ENCODE measurements at places on chromosomes 13 and 19. TPM values are rescaled to one million over a fixed set of nuclear protein-coding genes. Genes with fewer than 3 reads are reported as not detected.

AMER2 gene
- total RNA-seq: not detected

DNA sequence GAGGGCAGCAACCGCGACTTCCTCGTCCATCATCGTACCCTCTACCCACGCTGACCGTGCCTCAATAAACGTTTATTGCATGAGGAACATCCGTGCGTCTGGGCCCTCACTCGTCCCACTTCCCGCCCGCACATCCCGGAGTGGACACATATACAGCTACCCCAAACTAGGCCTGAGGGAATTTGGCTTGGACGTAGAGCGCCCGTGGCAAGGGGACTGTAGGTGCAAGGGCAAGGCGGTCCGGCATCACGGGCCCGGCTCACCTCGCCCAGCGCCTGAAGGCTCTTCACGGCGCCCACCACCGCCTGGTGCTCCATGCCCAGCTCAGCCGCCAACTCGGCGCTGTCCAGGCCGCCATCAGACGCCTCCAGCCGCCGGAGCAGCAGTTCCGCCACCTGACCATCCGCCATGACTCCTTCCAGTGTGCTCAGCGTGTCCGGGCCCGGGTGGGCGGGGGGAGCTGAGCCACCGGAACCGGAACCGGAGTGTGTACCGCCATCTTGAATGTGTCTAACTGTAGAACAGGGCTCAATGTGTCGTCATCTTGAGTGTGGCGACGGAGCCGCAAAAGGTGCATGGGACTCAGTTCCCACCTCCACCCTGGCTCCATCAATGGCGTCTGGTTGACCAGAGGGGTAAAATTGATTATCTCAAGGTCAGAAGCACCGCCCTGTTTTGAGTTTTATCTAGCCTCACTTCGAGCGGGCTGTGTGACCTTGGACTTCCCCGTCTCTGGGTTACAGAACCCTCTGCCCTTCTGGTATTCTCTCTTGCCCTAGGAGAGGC, at the start of gene FARSA:
FARSA (minus strand) TSS at position 425 of the 786 bp plus-strand sequence; CDS start at position 410, 15 bp downstream.
- DNase-seq: peak; percentile 34

GRCh38 chr19:28435551-28436271, 777.2 kb downstream of the UQCRFS1 start:
- DNase-seq: no peak

BLVRB gene
- total RNA-seq: 92.6 TPM

DNA sequence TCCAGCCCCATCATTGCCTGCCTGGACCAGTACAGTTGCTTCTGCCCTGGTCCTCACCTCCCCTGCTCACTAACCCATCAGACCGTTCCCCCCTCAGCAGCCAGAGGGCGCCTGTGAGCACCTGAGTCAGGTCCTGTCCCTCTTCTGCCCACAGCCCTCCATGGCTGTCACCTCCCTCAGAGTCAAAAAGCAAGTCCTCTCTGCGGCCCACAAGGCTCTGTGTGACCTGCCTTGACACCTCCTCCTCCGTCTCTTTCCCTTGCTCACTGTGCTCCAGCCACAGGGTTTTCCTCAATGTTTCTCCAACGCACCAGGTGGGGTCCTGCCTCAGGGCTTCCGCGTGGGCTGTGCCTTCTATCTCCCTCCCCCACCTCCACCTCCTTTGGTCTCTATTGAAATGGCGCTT, 29.4 kb upstream of the PTPRS start:
- DNase-seq: no peak

- DNase-seq: no peak
Observed at GRCh38 chr13:20351281-20352022, 119.3 kb upstream of the GJB6 start.

RB1 gene
- 47.0 TPM for total RNA-seq

DNA sequence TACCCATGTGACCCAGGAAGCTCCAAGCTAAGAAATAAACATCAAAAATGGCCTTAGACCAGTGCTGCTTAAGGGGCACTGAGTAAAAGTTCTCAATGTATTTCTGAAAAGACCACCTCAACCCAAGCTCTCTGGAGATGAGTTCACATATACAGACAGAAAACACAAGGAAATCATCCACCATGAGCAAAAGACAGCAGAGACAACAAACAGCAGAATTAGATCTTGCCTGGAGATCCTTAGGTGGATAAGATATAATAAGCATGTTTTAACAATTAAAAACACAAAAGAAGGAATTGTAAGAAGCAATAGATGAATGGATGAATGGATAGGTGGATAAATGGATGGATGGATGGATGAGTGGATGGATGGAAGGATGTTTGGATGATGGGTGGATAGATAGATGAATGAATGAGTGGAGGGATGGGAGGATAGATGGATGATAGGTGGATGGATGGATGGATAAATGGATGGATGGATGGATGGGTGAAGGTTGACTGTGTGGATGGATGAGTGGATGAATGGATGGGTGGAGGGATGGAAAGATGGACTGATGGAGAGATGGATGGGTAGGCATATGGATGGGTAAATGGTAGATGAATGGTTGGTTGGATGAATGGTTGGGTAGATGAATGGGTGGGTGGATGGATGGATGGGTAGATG, 9.6 kb upstream of the NMRK2 start:
- no peak for DNase-seq
